Stimulated activated CD4-positive, alpha-beta T cell treated with anti-CD3 and anti-CD28 coated beads, Interleukin-1b, Interleukin-23, amount 100 ng/mL, for 1 hour (primary cell): ENCODE measurements at places on chromosomes 1 and 21.

- no peak for DNase-seq
These were observed 47.0 kb upstream of the POU2F1 start for GRCh38 chr1:167173516-167174184.

GRCh38 chr1:237975903-237976302 lies 85.2 kb upstream of the ZP4 start:
- DNase-seq = no peak

DNA sequence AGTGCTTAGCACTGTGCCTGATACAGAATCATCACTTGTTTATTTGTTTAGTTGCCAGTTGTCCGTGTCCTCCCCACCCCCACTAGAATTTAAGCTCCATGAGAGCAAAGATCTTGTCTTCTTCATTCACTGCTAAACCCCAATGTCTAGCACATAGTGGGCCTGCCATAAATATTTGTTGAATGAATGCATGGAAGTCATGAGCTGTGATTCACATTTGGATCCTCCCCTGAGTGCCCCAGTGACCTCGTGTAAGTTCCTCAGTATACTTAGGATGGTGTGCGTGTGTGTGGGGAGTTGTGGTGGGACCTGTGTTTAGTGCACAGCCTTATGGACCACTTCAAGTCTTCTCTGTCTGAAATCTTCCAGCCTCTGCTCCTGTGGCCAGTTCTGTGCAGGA lies 23.1 kb downstream of the IER5 start:
- no peak for DNase-seq

- DNase-seq = no peak
These were observed 228.8 kb upstream of the KAZN start for GRCh38 chr1:14369526-14370213.

DNA sequence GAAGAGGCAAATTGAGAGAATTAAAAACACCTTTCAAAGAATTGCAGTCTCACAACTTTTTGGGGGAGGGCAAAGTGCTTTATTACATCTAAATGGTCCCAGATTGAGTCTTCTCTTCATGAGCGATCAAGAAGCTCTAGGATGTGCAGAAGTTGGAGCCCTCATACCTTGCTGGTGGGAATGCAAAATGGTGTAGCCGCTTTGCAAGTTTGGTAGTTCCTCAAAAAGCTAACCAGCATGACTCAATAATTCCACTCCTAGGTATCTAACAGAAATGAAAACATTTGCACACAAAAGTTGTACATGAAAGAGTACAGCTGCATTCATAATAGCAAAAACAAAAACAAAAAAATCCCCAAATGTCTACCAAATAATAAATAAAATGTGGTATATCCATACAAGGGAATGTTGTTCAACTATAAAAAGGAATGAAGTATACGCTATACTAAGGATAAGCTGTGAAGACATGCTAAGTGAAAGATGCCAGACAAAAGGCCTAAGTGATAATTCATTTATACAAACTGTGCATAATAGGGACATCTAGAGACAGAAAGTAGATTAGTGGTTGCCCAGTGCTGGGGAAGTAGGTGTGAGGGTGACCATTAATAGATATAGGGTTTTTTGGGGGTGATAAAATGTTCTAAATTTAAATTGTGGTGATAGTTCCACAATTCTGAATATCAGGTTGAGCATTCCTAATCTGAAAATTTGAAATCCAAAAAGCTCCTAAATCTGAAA lies 55.2 kb downstream of the SELENOF start:
- no peak for DNase-seq

DNA sequence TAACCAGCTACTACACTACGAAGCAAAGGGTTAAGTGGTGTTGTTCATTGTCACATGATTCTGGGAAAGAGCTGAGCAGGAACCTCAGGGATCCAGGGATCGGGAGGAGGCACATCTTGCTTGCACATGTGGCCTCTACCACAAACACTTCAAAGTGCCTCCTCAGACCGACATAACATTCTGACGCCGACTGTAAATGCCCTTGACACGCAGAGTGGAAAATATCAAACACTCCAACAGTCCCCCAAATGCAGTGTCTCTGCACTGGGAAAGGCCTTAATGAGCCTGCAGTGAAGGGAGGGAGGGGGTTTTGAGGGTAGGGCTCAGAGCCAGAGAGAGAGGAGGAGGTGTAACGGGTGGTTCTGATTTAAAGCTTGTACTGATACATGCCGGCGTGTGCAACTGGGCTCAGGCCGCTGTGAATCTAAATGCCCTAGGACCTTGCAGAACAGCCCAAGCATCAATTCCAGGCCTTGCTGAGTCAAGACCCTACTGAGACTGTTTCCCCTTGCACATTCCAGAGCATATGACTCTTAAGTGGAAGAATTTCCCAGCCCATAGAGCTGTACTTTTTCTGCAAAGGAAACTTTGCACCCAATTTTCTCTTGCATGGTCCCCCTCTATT lies 163.7 kb downstream of the NTMT2 start:
- DNase-seq = no peak

DNA sequence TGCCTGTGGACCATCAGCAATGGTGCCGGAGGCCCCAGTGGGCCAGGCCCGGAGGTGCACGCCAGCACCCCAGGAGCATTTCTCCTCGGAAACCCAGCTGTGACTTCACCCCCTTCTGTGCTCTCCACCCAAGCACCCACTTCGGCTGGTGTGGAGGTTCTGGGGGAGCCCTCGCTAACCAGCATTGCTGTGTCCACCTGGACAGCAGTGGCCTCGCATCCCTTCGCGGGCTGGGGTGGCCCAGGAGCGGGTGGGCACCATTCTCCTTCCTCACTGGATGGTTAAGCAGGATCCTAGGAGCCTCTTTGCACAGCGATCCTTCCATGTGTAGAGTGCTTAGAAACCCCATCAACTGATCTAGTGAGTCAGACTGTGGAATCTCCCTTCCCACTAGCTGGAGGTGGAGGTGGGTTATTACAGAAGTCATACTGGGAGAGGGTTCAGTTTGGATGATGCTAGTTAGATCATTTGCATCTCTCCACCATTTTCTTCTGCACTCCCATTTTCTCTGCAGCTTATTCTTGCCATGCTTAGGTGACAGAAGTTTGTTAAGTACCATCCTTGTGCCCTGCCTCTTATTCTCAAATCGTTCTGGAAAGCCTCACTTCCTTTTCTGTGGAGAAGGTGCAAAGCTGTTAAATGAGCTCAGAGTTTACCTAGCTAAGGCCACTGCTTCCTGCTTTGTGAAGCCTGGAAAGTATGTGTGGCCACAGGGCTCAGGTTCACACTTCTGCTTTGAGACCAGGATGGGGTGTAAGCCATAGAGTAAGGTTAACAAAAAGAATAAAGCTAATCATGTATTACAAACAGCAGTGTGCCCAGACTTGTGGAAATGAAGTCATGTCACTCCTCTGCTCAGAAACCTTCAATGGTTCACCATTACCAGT lies 32.3 kb downstream of the TBX19 start:
- no peak for DNase-seq

- DNase-seq = no peak
These were observed 41.2 kb upstream of the FOXO6 start for GRCh38 chr1:41319807-41320711.

DNA sequence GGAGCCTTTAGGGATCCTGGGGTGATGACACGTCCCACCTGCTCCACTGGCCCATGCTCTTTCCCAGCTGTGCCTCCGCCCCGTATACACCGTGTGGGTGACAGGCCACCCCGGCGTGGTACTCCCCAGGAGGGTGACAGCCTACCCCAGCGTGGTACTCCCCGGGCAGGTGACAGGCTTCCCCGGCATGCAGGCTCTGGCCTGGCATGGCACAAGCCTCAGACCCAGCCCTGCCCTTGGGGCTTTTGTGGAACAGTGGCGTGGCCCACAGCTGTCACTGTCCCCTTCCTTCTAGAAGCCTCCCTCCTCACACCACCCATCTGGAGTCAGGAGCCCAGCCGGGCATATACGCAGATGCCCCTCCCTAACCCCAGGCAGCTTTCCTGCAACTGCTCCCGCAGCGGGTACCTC lies 4.7 kb upstream of the PFKL start:
- no peak for DNase-seq

DNA sequence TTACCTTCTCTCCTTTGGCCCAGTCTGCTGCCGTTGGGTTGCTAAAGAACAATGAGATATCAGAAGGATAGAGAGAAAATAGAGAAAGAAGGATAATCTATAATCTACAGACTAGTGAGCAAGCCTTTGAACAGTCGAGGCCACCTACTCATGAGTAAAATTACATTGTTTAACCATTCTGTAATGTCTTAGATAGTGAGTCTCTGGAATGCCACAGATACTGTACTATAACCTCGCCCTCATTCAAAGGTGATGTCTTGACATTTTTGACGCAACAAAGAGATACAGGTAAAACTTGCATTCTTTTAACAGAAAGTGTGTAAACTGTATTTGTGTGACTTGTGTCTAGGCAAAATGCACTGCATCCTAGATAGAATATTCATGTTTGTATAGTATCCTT lies 77.9 kb downstream of the LAMC1 start:
- no peak for DNase-seq

DNA sequence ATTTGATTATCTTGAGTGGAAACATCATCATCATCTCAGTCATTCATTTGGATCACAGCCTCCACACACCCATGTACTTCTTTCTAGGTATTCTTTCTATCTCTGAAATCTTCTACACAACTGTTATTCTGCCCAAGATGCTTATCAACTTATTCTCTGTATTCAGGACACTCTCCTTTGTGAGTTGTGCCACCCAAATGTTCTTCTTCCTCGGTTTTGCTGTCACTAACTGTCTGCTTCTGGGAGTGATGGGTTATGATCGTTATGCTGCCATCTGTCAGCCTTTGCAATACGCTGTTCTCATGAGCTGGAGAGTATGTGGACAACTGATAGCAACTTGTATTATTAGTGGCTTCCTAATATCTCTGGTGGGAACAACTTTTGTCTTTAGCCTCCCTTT lies 19.3 kb downstream of the OR10R2 start:
- no peak for DNase-seq

GRCh38 chr1:93605812-93606512 lies 75.7 kb downstream of the BCAR3 start:
- DNase-seq = no peak

DNA sequence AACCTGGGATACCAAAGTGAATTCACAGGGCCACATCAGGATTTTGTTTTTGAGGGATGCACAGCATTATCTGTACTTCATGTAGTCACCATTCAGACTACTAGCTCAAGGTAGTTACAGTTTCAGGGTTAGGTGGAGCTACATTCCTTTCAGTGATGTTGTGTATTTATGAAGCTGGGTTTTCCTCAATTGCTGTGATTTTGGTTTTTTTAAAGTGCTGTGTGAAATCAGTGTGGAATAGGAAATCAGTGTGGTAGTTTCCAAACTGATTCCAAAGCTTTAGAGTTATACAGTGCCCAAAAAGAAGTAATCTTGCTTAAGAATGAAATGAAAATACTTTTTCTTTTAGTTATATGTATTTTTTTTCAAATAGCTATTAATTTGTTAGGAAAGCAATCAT lies 95.8 kb downstream of the PKN2 start:
- no peak for DNase-seq

DNA sequence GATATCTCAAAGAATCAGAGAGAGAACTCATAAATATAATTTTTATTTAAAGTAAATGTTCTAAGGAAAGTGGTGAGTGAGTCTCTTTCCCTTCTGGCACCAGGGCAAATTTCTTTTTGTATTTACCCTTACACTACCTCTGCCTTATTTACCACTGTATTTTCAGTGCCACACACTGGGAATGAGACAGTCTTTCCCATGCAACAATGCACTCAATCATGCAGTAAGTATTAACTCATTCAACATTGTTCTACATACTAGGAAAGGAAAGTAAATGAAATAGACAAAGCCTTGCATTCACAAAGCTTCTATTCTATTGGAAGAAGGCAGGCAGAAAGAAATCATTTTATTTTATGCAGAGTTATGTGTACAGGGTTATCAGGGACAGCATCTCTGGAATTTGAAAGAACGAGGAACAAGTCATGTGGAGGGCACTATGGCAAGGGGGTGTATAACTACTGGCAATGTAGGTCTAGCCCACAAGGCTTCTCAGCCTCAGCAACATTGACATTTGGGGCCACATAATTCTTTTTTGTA lies 129.8 kb upstream of the PRDX6 start:
- no peak for DNase-seq

DNA sequence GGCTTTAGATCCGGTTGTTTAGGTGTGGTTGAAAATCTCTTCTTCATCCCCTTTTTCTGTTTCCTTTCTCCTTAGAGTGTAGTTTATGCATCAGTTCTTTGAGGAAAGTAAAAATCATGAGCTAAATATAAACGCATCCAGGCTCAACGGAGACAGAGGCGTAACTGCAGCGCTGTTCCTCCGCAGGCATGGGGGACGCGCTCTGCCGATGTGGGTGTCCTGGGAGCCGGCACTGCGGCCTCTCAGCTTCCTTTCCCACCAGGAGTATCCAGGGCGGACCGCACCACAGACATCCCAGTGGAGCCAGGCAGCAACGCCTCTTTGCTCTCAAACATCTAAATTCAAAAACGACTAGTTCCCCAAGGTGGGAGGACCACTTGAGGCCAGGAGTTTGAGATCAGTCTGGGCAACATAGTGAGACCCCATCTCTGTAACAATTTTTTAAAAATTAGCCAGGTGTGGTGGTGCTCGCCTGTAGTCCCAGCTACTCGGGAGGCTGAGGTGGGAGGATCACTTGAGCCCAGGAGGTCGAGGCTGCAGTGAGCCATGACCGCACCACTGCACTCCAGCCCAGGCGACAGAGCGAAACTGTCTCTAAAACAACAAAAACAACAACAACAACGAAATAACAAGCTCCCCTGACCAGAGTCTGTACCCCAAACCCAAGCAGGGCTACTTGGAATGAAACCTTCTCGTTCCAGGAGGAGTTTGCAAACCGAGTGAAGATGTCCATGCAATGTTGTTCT lies 16.4 kb downstream of the SLC45A1 start:
- no peak for DNase-seq

DNA sequence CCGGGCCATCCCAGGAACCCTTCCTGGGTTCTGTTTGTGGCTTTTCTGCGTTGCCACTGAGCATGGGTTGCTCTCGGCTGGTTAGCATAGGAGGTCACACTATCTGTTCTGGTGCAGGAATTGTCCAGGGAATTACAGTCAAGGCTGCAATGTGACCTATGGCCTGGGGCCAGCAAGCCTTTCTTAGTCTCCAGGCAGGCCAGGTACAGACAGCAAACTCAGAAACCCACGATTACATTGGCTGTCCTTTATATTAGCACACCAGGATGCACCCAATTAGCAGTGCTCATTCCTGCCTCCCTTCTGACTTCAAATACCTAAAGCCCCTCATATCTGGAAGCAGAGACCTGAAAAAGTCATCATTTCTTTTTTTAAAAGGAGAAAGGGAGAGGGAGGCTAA lies 55.2 kb downstream of the CD247 start:
- DNase-seq = no peak

GRCh38 chr1:2212274-2212531 lies 15.9 kb upstream of the SKI start:
- no peak for DNase-seq

GRCh38 chr1:35319988-35320713 lies 51.6 kb downstream of the ZMYM4 start:
- DNase-seq = no peak

DNA sequence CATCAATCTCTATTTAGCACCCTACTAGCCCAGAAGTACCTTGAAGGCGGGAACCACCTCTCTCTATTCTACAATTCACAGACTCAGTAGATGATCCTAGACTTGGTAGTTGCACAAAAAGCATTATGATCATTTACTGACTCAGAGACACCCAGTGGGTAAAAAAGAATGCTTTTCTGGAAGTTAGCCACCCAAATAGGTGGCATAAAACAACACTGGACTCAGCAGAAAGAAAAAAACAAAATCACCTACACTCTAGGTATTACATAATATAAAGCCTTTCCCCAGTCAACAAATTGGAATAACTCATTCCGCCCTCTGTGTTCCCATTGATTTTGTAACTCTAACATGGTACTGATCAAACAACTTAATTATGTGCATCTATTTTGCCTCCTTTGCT lies 126.3 kb downstream of the PTPN14 start:
- no peak for DNase-seq
